ENCODE measurements at places on chromosomes 5 and 9.

- no peak for DNase-seq
Measured at GRCh38 chr5:115295777-115296123, 704 bp downstream of the CCDC112 start.

- no peak for DNase-seq
Measured at GRCh38 chr5:157961176-157961575, 102.2 kb upstream of the CLINT1 start.

DNA sequence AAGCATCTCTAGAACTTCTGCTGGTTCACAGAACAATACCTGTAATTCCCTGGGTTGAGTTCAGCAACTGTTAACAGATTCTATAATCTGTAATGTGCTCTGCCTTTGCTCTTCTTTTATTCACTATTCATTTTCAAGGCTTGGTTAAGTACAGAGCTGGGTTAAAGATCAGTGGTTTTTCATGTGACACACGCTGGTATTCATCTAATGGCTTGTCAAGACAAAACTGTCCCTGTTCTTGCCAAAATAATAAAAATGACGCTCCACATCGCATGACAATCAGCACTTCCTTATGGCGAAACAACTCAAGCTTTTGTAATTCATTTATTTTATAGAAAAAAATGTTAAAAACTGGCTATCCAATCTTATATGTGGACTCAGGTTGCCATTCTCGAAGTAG is 137.9 kb downstream of the BNC2 start:
- DNase-seq, result peak; percentile 19

DNA sequence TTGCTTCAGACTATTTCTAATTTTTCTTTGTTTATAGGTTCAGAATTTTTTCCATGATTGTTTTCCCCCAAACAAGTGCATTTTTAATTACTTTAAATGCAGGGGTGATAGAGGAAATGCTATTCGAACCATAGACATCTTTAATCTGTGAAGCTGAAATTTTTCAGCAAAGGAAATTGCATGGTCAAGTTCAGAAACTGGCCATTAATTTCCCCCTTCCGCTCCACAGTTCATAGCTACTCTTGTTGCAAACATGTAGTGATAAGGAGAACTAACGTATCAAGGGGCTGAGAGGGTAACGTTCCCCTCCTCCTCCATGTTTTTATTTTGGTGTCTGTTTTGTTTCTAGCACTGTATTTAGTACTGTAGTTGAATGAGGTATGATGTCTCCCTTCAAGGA is 3.4 kb upstream of the ROPN1L start:
- no peak for DNase-seq

Measured in umbilical cord (tissue), 2 donors.